Ovary (tissue), 10 donors: ENCODE measurements at places on chromosomes 2 and 18.

DNA sequence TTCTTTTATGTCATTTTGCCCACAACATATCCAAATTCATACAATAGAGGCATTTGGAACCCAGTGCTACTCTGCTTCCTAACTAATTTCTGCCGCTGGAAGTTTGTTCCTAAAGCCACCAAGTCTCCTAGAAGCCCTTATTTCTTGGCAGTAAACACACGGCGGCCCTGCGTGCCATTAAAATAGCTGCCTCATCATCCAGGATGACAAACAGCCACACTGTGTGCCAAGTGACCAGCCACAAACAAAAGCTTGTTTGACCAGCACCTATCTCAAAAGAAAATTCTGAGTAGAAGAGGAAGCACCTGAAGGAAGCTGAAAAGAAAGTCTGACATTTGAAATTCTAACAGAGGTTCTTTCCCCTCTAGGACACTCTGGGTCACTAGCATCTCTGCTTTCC lies 64.2 kb downstream of the BCL11A start:
- no peaks in the 10 kb centered on the region for H3K4me1 ChIP-seq
- DNase-seq: no peak
- H3K27me3 ChIP-seq: no peaks in the 10 kb centered on the region
- no peak overlapping the region for H3K27ac ChIP-seq
- H3K36me3 ChIP-seq: no peaks in the 10 kb centered on the region

DNA sequence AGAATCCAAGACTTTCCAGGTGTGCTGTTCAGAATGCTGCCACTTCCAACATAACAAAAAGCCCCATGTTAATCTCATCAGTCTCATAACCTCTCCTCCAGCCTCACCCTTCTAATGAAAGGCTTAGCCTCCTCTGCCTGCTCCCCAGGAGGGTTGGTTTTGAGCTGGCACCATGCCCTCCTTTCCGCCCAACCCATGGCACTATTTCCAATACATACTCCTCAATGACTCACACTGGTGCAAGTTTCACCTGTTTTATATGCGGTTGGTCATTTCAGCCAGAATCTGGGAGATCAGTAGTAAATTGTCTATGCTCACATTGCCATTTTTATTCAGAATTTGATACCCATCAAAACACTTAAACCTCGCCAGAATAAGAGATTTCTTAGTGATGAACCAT lies 157.6 kb upstream of the NRP2 start:
- H3K27me3 ChIP-seq: peaks cover 2% of the 10 kb centered on the region
- H3K4me3 ChIP-seq: no peak overlapping the region
- DNase-seq: no peak
- H3K4me1 ChIP-seq: no peaks in the 10 kb centered on the region
- no peaks in the 10 kb centered on the region for H3K36me3 ChIP-seq

DNA sequence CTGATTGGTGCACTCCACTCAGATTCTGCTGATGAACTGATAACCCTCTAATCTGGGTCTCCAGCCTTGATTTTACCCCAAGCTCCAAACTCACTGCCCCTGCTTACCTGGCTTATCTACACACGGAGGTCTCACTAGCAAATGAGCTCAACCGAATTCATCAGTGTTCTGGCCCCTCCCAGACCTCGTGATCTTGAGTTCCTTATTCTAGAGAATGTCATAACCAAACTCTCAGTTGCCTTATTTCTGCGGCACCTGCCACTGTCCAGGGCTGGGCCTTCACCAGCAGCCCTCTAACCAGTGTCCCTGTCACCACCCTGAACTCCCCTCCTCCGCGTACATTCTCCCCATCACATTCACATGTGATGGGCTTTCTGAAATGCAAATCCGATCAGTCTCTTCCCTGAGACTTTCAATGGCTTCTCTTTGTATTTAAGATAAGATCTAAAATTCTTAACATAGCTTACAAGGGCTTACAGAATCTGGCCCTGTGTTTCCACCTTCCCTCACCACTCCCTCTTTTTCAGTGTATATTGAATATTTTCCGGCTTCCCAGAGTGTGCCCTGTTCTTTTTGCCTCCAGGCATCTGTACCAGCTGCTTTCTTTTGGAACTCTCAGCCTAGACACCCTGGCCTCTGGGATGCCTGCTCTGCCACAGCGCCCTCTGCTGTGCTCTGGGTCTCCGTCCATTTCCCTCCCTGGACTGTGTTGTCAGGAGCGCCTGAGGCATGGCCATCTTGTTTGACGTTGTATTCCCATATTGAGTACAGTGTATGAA lies 31.1 kb downstream of the NAB1 start:
- H3K4me3 ChIP-seq: no peak overlapping the region
- peak; percentile 39 for DNase-seq
- H3K4me1 ChIP-seq: peaks cover 1% of the 10 kb centered on the region
- no peaks in the 10 kb centered on the region for H3K36me3 ChIP-seq

DNA sequence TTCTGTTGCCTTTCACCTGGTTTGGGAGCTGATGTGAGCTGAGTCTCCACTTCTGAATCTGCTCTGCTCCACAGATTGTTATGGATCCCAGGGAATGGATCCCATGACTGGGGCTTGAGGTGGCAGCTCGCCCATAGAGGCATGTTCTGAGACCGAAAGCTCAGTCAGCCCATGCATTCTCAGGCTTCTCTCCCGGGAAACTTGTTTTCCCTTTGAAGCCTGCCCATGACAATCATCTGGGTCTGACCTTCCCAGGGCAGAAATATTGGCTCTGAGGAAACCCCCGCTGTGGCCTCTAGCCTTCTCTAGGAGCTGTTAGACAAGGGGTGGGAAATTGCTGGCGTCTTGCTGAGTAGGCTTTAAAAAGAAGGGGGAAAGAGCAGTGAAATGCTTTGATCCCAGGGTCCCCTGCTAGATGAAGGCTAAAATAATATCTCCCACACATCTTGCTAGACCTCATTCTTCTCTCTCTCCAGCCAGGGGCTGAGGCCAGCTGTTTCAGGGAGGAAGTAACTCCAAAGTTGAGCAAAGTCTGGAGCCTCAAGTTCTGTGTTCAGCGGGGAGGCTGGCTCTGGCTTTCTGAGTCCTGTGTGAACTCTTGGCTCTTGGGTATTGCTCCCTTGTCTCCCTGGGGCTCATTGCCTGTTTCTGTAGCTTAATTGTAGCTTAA lies 2.0 kb downstream of the VAMP8 start:
- no peak for DNase-seq
- no peaks in the 10 kb centered on the region for H3K27me3 ChIP-seq
- no peaks in the 10 kb centered on the region for H3K4me1 ChIP-seq
- H3K36me3 ChIP-seq: no peaks in the 10 kb centered on the region
- H3K4me3 ChIP-seq: no peak overlapping the region

- H3K27me3 ChIP-seq: no peaks in the 10 kb centered on the region
- no peaks in the 10 kb centered on the region for H3K36me3 ChIP-seq
- no peak overlapping the region for H3K4me3 ChIP-seq
- H3K27ac ChIP-seq: no peak overlapping the region
- no peak for DNase-seq
These were observed 364.7 kb downstream of the XIRP2 start for GRCh38 chr2:167253025-167253424.

GRCh38 chr2:182248362-182248761 lies 178.5 kb downstream of the PDE1A start:
- H3K4me3 ChIP-seq: no peak overlapping the region
- H3K36me3 ChIP-seq: no peaks in the 10 kb centered on the region
- no peaks in the 10 kb centered on the region for H3K4me1 ChIP-seq
- no peak for DNase-seq
- no peaks in the 10 kb centered on the region for H3K27me3 ChIP-seq
- no peak overlapping the region for H3K27ac ChIP-seq

DNA sequence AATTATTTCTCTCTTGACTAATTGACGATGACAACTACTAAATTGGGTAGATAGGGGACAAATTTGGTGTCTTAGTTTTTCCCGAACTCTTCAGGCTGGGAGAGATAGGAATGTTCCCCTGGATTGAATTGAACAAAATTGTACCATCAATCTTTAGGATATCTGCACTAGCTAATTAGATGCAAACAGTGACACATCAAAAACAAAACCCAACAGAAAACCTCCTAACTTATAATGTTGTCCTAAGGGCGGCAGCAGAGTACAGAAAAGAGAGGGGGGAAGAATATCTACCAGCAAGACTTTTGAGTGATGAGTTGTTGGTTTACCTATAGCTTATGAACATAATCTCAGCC lies 342.9 kb downstream of the INSIG2 start:
- H3K4me3 ChIP-seq: no peak overlapping the region
- no peak for DNase-seq
- H3K27me3 ChIP-seq: no peaks in the 10 kb centered on the region

DNA sequence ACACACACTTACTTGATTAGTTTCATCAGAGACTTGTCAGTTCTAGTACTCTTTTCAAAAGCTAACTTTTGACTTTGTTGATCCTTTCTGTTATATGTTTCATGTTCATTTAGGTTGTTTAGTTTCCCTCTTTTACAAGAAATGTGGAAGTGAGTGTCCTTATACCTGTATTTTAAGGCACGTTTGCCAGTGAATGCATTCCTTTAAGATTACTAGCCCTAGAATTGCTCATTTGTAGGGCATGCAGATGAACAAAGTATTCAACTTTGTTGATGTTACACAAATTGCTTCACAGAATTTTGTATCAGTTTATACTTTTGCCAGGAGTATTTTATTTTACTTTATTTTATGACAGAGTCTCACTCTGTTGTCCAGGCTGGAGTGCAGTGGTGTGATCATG lies 6.3 kb downstream of the IL1RL2 start:
- H3K4me3 ChIP-seq: no peak overlapping the region
- no peaks in the 10 kb centered on the region for H3K27me3 ChIP-seq
- no peak overlapping the region for H3K27ac ChIP-seq

DNA sequence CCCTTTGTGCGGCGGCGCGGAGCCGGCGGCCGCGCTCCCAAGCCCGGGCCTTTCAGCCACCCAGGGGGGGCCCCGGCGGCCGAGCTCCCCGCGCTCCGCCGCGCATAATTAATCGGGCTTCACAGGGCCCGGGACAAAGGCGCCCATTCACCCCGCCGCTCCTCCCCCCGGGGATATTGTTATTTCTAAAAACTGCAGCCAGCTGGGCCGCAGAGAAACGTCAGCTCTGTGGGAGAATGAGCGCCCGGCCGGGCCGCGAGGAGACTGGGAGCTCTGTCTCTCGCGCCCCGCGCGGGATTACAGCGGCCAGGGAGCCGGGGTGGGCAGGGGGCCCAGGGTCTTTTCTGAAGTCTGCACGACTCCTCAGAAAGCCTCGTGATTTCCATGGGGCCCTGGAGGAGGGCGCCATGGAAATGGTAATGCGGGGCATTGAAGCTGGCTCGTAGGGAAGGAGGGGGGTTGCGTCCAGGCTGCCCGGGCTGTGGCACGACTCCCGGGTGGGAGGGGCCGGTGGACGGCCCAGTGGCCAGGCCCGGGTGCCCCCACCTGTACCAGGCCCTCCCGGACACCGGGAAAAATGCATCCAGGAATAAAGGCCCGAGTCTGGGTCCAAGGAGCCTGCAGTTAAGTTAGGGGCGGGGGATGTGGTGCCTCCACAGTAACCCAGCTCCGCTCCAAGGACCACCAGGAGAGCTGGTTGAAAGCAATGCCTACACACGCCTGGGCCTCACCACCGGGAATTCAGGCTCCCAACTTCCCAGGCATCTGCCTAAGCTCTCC lies 125.3 kb downstream of the ZFP36L2 start:
- H3K36me3 ChIP-seq: no peaks in the 10 kb centered on the region
- peak overlapping the region; percentile 16 for H3K27ac ChIP-seq
- peaks cover 21% of the 10 kb centered on the region for H3K4me1 ChIP-seq
- no peaks in the 10 kb centered on the region for H3K27me3 ChIP-seq

GRCh38 chr2:198129609-198130008 lies 325.2 kb downstream of the PLCL1 start:
- DNase-seq: no peak
- H3K4me1 ChIP-seq: no peaks in the 10 kb centered on the region
- no peak overlapping the region for H3K4me3 ChIP-seq

- H3K4me3 ChIP-seq: no peak overlapping the region
- no peaks in the 10 kb centered on the region for H3K4me1 ChIP-seq
These were observed 167.1 kb upstream of the FAM98A start for GRCh38 chr2:33766175-33766574.

GRCh38 chr2:3420076-3420768 lies 40.7 kb downstream of the TRAPPC12 start:
- DNase-seq: no peak
- no peaks in the 10 kb centered on the region for H3K4me1 ChIP-seq
- H3K36me3 ChIP-seq: no peaks in the 10 kb centered on the region
- H3K4me3 ChIP-seq: no peak overlapping the region
- H3K27me3 ChIP-seq: no peaks in the 10 kb centered on the region
- no peak overlapping the region for H3K27ac ChIP-seq

DNA sequence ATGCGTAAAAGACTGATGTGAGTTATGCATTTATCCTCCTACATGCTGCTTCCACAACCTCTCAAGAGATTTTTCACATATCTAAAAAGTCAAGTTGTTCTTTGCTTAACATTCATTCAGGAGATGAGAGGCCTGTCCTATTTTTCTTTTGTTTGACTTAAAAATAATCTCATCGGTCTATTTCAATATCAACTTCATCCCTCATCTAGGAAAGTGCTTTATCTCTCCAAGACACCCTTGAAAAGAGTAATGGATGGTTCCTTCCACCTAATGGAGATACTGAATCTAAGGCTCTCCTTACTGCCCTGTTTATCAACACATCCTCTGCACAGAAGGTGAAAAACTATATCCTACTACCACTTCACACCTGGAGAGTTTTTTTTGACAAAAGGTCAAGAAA lies 2.4 kb downstream of the NFE2L2 start:
- peak overlapping the region; percentile 100 for H3K27ac ChIP-seq
- H3K27me3 ChIP-seq: no peaks in the 10 kb centered on the region
- no peaks in the 10 kb centered on the region for H3K36me3 ChIP-seq
- peaks cover 13% of the 10 kb centered on the region for H3K4me1 ChIP-seq
- peak overlapping the region; percentile 100 for H3K4me3 ChIP-seq

GRCh38 chr2:159110784-159111183 lies 142.3 kb downstream of the TANC1 start:
- H3K4me1 ChIP-seq: peaks cover 10% of the 10 kb centered on the region
- H3K36me3 ChIP-seq: no peaks in the 10 kb centered on the region
- no peak overlapping the region for H3K4me3 ChIP-seq
- H3K27me3 ChIP-seq: no peaks in the 10 kb centered on the region
- no peak for DNase-seq
- H3K27ac ChIP-seq: no peak overlapping the region

DNA sequence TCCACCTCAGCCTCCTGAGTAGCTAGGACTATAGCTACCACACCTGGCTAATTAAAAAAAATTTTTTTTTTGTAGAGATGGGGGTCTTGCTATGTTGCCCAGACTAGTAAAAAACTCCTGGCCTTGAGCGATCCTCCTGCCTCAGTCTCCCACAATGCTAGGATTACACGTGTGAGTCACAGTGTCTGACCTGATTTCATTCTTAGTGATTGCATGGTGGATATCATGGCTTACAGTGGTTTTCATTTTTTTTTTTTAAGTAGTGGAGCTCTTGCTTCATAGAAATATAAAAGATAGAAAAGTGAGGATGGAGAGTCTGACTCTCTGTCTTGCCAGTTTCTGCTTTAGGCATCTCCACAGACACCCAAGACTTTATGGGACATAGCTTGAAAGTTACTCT lies 83.6 kb downstream of the CDC42EP3 start:
- H3K4me3 ChIP-seq: no peak overlapping the region
- no peak for DNase-seq
- H3K27ac ChIP-seq: no peak overlapping the region
- H3K27me3 ChIP-seq: no peaks in the 10 kb centered on the region
- H3K36me3 ChIP-seq: no peaks in the 10 kb centered on the region

- peaks cover 35% of the 10 kb centered on the region for H3K4me1 ChIP-seq
- H3K4me3 ChIP-seq: no peak overlapping the region
- no peaks in the 10 kb centered on the region for H3K27me3 ChIP-seq
- H3K36me3 ChIP-seq: no peaks in the 10 kb centered on the region
These were observed 84.7 kb downstream of the GLI2 start for GRCh38 chr2:120820263-120820952.

GRCh38 chr2:47086054-47086471 lies 69.0 kb downstream of the STPG4 start:
- H3K36me3 ChIP-seq: no peaks in the 10 kb centered on the region
- no peak for DNase-seq
- no peaks in the 10 kb centered on the region for H3K27me3 ChIP-seq
- H3K4me3 ChIP-seq: no peak overlapping the region
